ENCODE measurements at places on chromosomes 3 and 15. TPM values are rescaled to one million over a fixed set of nuclear protein-coding genes. Genes with fewer than 3 reads are reported as not detected.

DNA sequence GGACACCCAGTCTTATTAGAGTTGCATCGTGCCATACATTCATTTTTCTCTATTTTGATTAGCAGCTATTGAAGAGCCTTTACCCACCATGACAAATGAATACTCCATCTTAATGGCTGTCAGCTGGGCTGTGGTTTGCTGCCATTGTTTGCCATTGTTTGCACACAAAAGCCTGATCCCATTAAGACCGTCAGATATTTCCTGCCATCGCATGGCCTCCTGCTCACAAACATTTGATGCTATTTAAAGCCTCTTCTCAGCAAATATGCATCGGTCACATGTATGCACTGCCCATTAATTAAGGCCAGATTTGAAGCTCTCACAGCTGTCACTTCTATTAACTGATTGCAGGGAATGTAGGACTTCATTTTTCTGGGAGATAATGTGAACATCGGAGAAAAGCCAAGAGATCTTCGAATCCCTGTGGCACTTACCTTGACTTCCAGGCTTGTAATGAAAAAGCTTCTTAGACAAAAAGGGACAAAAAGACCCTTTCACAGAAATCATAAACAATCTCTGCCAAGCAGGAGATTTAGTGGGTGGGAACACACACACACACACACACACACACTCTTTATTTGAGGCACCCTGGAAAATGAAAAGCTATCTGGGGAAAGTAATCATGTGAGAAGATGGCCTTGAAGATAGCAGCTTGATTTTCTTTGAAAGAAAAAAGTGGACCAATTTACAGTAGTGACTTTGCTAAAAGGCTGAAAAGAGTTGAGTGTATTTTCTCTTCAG lies 175.4 kb upstream of the NR2E3 start:
- H3K36me3 ChIP-seq, result no peaks in the 10 kb centered on the region
- H3K4me1 ChIP-seq, result no peaks in the 10 kb centered on the region
- H3K27ac ChIP-seq, result no peak overlapping the region
- H3K27me3 ChIP-seq, result no peaks in the 10 kb centered on the region
- H3K4me3 ChIP-seq, result no peak overlapping the region

GRCh38 chr3:71681224-71681668 lies 44.0 kb downstream of the EIF4E3 start:
- H3K27me3 ChIP-seq, result no peaks in the 10 kb centered on the region
- no peak overlapping the region for H3K4me3 ChIP-seq
- H3K27ac ChIP-seq, result no peak overlapping the region

DNA sequence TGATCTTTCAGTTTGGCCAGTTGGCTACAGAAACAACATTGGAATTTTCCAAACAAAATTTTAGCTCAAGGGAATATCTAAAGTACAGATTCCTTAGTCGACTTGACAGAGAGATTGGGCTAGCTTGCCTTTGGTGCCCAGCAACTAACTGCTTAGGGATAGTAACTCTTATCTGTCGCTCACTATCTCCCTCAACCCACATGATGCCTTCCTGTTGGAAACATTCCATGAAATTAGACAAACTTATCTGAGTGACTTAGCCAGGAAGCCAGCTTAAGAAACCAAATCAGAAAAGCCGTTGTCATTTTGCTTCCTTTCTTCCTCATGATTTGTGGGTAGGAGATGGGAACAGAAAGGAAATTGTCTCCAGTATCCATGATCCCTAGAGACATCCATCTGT lies 791.2 kb downstream of the AGBL1 start:
- H3K27me3 ChIP-seq, result no peaks in the 10 kb centered on the region
- no peaks in the 10 kb centered on the region for H3K4me1 ChIP-seq
- H3K36me3 ChIP-seq, result no peaks in the 10 kb centered on the region
- H3K4me3 ChIP-seq, result no peak overlapping the region

GRCh38 chr15:82849556-82850512 lies 40.4 kb downstream of the WHAMM start:
- DNase-seq, result peak; percentile 81
- H3K4me3 ChIP-seq, result peak overlapping the region; percentile 12
- H3K36me3 ChIP-seq, result peaks cover 58% of the 10 kb centered on the region
- peak overlapping the region; percentile 68 for H3K27ac ChIP-seq

GRCh38 chr15:82530006-82530405 lies 10.3 kb downstream of the RPS17 start:
- H3K27me3 ChIP-seq, result no peaks in the 10 kb centered on the region
- no peaks in the 10 kb centered on the region for H3K36me3 ChIP-seq
- DNase-seq, result no peak
- no peak overlapping the region for H3K27ac ChIP-seq
- no peaks in the 10 kb centered on the region for H3K4me1 ChIP-seq

GRCh38 chr15:101609742-101610610 lies 42.2 kb downstream of the TM2D3 start:
- H3K4me1 ChIP-seq, result peaks cover 57% of the 10 kb centered on the region
- H3K27me3 ChIP-seq, result no peaks in the 10 kb centered on the region
- H3K4me3 ChIP-seq, result no peak overlapping the region
- H3K27ac ChIP-seq, result peak overlapping the region; percentile 53
- peak; percentile 52 for DNase-seq
- no peaks in the 10 kb centered on the region for H3K36me3 ChIP-seq

DNA sequence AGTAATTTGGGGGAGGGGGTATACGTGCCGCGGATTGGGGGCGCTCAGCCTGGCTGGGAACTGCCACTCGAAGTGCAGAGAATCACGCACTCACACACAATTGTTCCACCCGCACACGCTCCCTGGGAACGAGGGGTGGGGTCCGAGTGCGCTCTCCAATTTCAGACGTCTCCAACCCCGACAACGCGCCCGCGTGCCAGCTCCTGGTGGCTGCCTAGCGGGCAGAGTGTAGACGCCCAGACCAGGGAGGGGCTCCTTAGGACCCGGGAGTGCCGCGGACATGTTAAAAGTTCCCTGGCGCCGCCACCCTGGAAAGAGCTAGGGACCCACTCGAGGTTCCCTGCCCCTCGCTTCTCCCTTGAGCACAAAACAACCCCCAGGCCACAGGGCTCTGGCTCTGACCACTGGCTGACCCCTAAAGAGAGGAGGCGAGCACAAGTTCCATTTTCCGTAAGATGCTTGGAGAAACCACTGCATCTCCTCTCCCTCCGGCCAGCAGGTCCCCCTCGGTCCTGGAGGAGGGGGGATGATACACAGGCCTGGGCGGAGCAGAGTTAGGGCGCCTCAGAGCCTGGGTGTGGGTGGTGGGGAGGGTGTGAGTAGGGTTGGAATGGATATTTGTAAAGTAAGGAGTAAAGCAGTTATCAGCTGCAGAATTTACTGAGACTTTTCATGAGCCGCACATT lies 894 bp upstream of the ANKRD63 start:
- DNase-seq, result no peak
- peaks cover 31% of the 10 kb centered on the region for H3K27me3 ChIP-seq
- no peak overlapping the region for H3K27ac ChIP-seq

The GABRR3 gene
- 0.10 TPM for polyA plus RNA-seq

DNA sequence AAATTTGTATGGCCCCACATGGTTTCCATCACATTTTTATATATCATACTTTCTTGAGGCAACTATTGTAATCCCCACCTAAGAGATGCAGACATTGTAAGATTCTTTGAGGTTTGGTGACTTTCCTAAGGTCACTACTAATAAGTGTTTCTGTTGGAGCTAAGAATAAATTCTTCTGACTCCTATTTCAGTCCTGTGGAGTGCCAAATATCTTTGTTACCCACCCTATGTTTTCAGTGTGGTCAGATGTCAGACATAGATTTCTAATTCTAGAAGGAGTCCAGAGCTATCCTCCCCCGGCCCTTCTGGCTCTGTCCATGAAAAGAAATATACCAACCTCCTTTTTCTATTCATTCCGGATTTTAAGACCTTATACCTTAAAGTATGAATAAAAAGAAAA lies 46.2 kb upstream of the FILIP1L start:
- peaks cover 63% of the 10 kb centered on the region for H3K4me1 ChIP-seq
- peak overlapping the region; percentile 37 for H3K4me3 ChIP-seq
- H3K27ac ChIP-seq, result peak overlapping the region; percentile 84
- H3K27me3 ChIP-seq, result no peaks in the 10 kb centered on the region
- H3K36me3 ChIP-seq, result no peaks in the 10 kb centered on the region

DNA sequence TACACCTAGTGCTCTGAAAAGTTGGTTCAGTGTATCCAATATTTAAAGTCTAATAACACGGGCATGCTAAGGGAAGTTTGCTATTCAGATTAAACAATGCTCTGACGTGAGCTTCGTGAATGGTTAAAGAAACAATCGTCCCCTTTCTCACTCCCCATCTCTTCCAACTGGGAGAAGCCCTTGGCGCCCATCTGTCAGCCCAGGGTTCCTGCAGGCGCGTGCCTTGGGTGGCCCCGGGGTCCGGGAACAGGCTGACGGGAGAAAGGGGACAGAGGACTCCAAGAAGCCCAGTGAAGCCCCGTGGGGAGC lies 413 bp downstream of the SEC22C start:
- peak overlapping the region; percentile 85 for H3K27ac ChIP-seq
- no peaks in the 10 kb centered on the region for H3K27me3 ChIP-seq
- peaks cover 2% of the 10 kb centered on the region for H3K36me3 ChIP-seq
- peaks cover 16% of the 10 kb centered on the region for H3K4me1 ChIP-seq
- H3K4me3 ChIP-seq, result peak overlapping the region; percentile 82
- DNase-seq, result no peak

Data from psoas muscle (tissue), 8 donors.